Heart right ventricle (tissue), 16 donors: ENCODE measurements at places on chromosomes 12 and 14. TPM values are rescaled to one million over a fixed set of nuclear protein-coding genes. Genes with fewer than 3 reads are reported as not detected.

DNA sequence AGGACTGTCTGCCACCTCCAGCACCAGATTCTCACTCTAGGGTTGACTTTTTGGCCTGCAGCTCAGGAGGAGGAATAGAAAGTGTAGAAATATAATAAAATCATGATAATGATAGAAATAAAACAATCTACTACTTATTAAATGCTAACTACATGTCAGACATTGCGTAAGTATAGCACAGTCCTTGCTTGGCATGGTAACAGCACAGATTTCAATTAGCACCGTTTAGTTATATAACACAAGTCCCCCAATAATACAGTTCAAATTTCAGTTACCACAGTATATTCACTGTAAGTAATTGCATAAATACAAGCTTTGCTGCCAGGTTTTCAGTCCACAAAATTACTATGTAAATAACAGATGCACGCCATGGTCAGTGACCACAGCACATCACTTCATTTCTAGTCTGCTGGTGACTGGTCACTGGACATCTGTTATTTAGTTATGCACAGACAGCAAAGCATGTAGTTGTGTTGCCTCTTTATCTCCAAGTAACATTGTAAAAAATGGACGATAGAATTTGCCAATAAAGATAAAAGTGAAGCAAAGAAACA lies 6.5 kb upstream of the GLT8D2 start:
- peaks cover 3% of the 10 kb centered on the region for H3K27me3 ChIP-seq
- no peak for DNase-seq
- no peak overlapping the region for H3K4me3 ChIP-seq

ABCD2 gene
- 8.8 TPM for total RNA-seq

DNA sequence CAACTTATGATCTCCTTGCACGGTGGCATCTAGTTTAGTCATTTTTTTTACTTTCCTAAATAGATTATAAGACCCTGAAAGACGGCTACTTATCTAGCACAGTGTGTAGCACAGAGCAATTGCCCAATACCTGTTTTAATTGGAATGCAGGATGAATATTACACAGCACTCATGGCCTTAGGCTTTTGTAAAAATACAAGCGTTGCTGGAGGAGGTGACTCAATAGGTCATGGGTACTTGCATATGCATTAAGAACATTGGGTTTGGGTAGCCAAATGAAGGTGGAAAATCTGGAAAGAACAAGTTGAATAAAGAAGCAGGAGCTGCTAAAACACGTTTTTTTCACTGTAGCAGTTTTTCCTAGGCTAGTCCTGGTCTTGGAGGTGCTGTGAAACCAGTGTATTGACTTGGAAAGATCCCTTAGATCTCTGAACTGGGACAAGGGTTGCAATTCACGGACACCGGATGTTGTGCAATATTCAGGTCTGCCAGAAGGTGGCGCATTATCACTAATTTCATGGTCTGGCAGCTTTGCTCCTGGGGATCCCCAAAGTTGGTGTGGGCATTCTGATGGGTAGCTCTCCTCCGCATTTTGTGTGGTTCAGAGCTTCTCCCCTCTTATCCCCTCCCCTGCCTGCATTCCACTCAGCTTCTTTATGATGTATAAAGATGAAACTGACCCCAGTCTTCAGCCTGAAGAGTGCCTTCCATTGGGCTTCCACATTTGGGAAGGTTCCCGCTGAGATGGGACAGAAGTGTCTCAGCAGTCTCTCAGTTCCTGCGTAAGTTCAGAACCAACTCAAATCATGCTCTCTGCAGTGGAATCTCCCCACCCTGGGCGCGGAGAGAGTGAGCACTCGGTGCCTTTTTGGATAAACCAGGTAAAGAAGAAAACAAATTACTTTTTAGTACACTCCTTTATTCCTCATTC lies 278.3 kb downstream of the NRXN3 start:
- H3K27ac ChIP-seq: no peak overlapping the region
- no peaks in the 10 kb centered on the region for H3K27me3 ChIP-seq
- no peak overlapping the region for H3K4me3 ChIP-seq
- H3K36me3 ChIP-seq: no peaks in the 10 kb centered on the region

- no peak overlapping the region for H3K27ac ChIP-seq
- H3K27me3 ChIP-seq: no peaks in the 10 kb centered on the region
- no peak for DNase-seq
- peaks cover 7% of the 10 kb centered on the region for H3K4me1 ChIP-seq
These were observed 127.7 kb upstream of the PLEKHG7 start for GRCh38 chr12:92574911-92575570.

GRCh38 chr14:105146976-105147635 lies 21.5 kb downstream of the JAG2 start:
- no peak overlapping the region for H3K27ac ChIP-seq
- peaks cover 5% of the 10 kb centered on the region for H3K4me1 ChIP-seq
- H3K4me3 ChIP-seq: no peak overlapping the region
- no peaks in the 10 kb centered on the region for H3K27me3 ChIP-seq
- no peak for DNase-seq

DNA sequence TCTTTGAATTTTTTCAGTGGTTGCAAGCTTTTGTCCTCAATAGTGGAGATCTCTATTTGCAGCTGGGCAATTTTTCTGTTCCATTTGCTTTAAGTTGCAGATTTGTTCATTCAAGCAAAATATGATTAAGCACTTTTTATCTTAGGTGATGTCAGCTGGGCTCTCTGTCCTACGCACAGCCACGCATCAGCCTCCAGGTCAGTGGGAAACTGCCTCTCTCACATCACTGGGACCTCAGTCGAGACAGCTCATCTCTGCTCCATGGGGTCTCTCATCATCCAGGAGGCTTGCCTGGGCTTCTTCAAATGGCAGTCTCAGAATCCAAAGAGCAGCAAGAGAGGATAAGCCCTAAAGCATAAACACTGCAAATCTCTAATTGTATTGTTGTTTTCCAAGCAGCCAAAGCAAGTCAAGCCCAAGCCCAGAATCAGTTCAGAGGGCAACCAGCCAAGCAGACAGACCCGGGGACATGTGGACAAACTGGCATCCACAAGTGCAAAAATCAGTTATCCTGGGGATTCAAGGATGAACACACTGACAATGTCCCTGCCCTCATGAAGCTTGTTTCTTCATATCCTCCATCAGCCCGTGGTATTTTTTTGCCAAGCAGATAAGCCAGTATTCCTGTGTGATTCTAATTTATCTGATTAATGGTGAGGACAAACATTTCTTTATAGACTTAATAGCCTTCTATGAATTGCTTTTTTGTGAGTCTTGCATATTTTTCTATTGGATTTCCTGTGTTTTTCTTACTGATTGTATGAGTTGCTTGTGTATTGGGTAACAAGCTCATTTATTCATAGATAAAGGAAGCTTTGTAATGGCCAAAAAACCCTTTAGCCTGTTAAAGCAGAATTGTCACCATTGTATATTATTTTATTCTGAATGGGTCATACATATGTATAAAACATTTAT lies 262.5 kb downstream of the GXYLT1 start:
- H3K27me3 ChIP-seq: no peaks in the 10 kb centered on the region
- no peak overlapping the region for H3K27ac ChIP-seq
- no peaks in the 10 kb centered on the region for H3K4me1 ChIP-seq

GRCh38 chr12:92076101-92076500 lies 69.5 kb downstream of the BTG1 start:
- no peak for DNase-seq
- no peaks in the 10 kb centered on the region for H3K36me3 ChIP-seq
- H3K4me1 ChIP-seq: peaks cover 68% of the 10 kb centered on the region
- no peaks in the 10 kb centered on the region for H3K27me3 ChIP-seq
- no peak overlapping the region for H3K4me3 ChIP-seq

- H3K36me3 ChIP-seq: no peaks in the 10 kb centered on the region
- peak overlapping the region; percentile 63 for H3K27ac ChIP-seq
- H3K27me3 ChIP-seq: no peaks in the 10 kb centered on the region
- DNase-seq: no peak
- H3K4me3 ChIP-seq: peak overlapping the region; percentile 73
These were observed 1.3 kb downstream of the ZFHX2 start for GRCh38 chr14:23550131-23550811.

GRCh38 chr12:29032446-29032845 lies 116.6 kb upstream of the FAR2 start:
- no peaks in the 10 kb centered on the region for H3K36me3 ChIP-seq
- H3K4me1 ChIP-seq: no peaks in the 10 kb centered on the region
- no peak overlapping the region for H3K27ac ChIP-seq
- H3K27me3 ChIP-seq: no peaks in the 10 kb centered on the region
- DNase-seq: no peak
- H3K4me3 ChIP-seq: no peak overlapping the region

- no peaks in the 10 kb centered on the region for H3K36me3 ChIP-seq
- peaks cover 11% of the 10 kb centered on the region for H3K4me1 ChIP-seq
- DNase-seq: no peak
- H3K27me3 ChIP-seq: no peaks in the 10 kb centered on the region
- no peak overlapping the region for H3K4me3 ChIP-seq
These were observed 62.3 kb downstream of the R3HDM2 start for GRCh38 chr12:57368349-57369095.

- H3K27ac ChIP-seq: peak overlapping the region; percentile 46
- H3K36me3 ChIP-seq: no peaks in the 10 kb centered on the region
- H3K27me3 ChIP-seq: no peaks in the 10 kb centered on the region
- H3K4me3 ChIP-seq: no peak overlapping the region
- peaks cover 32% of the 10 kb centered on the region for H3K4me1 ChIP-seq
- no peak for DNase-seq
These were observed 52.4 kb downstream of the PHLDA1 start for GRCh38 chr12:75979181-75979580.

GRCh38 chr12:49974677-49975317 lies 2.0 kb downstream of the AQP6 start:
- H3K4me3 ChIP-seq: no peak overlapping the region
- H3K4me1 ChIP-seq: peaks cover 12% of the 10 kb centered on the region
- H3K27ac ChIP-seq: no peak overlapping the region
- no peaks in the 10 kb centered on the region for H3K36me3 ChIP-seq
- peaks cover 18% of the 10 kb centered on the region for H3K27me3 ChIP-seq

GRCh38 chr14:86052868-86053267 lies 522.9 kb downstream of the FLRT2 start:
- DNase-seq: no peak
- H3K4me1 ChIP-seq: no peaks in the 10 kb centered on the region
- no peaks in the 10 kb centered on the region for H3K27me3 ChIP-seq

- no peaks in the 10 kb centered on the region for H3K36me3 ChIP-seq
- no peak for DNase-seq
- no peak overlapping the region for H3K27ac ChIP-seq
- no peak overlapping the region for H3K4me3 ChIP-seq
- no peaks in the 10 kb centered on the region for H3K27me3 ChIP-seq
These were observed 27.1 kb downstream of the VRK1 start for GRCh38 chr14:96824283-96824682.

DNA sequence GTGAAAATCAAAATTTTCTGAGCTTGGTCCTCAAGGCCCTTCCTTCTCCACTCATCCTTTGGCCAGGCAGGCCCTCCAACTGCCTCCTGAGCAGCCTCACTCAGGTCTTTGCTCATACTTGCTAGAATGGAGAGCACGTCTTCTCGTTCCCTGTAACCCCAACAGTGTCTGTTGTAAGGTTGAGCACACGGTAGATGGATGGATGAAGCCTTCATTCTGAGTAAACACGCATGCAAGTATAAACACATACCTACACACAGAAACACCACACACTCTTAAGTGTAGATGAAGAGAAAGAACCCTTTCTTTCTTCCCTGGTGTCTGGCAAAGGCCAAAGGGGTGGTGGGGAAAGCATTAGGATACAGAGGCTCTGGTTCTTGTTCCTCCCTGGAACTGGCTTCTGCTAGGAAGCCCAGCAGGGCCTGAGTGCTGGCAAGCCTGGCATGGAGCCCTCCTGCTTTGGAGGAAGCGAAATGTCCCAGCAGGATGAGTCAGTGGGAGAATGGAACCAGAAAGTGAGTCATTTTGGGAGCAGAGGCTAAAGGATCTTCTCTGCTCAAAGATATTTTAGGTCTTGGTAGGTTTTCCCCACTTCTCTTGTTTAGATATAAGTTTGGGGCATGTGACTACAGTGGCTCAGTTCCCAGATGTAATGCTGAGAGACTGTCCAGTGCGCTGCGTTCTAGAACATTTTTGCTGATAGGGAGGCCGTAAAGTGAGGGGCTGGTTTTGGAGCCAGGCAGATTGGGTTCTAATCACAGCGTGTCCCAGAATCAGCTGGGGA lies 127.4 kb downstream of the CACNA1C start:
- H3K27ac ChIP-seq: peak overlapping the region; percentile 70

DNA sequence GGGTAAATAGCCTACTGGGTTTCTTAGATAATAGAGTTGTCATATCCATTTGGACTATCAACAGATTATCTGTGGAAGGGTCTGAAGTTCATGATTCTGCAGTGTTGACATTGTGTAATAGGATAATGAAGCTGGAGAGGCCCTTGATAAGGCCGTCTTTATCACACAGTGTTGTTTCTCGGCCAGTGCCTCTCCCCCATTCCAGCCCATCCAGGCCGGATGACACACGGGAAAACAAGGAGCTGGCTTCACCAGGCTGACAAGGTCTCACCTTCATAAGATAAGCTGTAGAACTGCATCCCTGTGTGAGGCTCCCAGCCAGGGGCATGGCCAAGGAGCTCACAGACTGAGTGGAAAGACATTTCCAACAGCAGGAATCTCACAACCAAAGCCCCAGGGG lies 8.7 kb upstream of the EML1 start:
- no peaks in the 10 kb centered on the region for H3K36me3 ChIP-seq
- DNase-seq: no peak
- no peaks in the 10 kb centered on the region for H3K27me3 ChIP-seq

GRCh38 chr12:92301356-92301755 lies 155.7 kb upstream of the BTG1 start:
- H3K4me3 ChIP-seq: no peak overlapping the region
- H3K27ac ChIP-seq: no peak overlapping the region
- H3K27me3 ChIP-seq: no peaks in the 10 kb centered on the region
- H3K4me1 ChIP-seq: peaks cover 39% of the 10 kb centered on the region
- no peaks in the 10 kb centered on the region for H3K36me3 ChIP-seq

WNT1 gene
- total RNA-seq: not detected

- H3K27me3 ChIP-seq: no peaks in the 10 kb centered on the region
- peaks cover 24% of the 10 kb centered on the region for H3K4me1 ChIP-seq
- no peaks in the 10 kb centered on the region for H3K36me3 ChIP-seq
- H3K27ac ChIP-seq: peak overlapping the region; percentile 55
These were observed 4.1 kb upstream of the IGF1 start for GRCh38 chr12:102484428-102484958.

DNA sequence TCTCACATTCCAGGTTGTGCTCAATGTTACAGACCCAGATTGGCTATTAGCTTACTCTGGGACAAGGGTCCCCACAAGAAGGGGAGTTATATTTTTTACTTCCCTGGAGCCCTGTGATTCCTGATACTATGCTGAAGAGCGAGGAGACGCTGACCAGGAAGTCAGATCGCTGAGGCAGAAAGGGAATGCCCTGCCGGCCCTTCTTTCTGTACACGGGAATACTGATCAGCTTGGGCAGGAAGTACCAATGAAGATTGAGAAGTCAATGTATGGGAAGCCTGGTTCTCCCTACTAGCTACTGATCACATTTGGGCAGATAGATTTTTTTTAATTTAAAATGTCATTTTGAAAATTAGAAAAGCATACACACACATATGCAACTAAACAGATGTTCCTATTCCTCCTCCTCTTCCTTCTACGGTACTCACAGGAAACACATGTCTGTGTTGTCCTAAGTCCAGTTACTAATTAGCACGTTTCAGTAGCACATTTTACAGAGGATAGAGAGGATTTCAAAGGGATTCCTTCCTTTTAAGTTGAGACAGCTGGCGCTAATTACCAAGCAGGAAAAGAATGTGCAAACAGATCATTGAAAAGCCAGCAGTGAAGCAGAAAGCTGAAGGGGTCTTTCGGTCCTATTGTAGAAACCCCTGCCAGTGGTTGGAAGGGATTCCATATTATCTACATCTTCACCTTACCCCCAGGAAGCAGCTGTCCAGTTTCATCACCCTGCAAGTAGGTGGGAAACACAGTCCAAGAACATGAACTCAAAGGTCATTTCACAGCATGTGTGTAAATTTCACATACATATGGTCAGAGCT lies 292.4 kb downstream of the DUSP6 start:
- no peaks in the 10 kb centered on the region for H3K36me3 ChIP-seq
- no peak overlapping the region for H3K27ac ChIP-seq
- DNase-seq: no peak

TSPAN19 gene
- total RNA-seq: not detected

CLEC1B gene
- total RNA-seq: not detected
